ENCODE measurements at places on chromosomes 1 and 21. TPM values are rescaled to one million over a fixed set of nuclear protein-coding genes. Genes with fewer than 3 reads are reported as not detected.

- DNase-seq: no peak
Observed at GRCh38 chr1:37465593-37466517, 8.5 kb upstream of the ZC3H12A start.

DNA sequence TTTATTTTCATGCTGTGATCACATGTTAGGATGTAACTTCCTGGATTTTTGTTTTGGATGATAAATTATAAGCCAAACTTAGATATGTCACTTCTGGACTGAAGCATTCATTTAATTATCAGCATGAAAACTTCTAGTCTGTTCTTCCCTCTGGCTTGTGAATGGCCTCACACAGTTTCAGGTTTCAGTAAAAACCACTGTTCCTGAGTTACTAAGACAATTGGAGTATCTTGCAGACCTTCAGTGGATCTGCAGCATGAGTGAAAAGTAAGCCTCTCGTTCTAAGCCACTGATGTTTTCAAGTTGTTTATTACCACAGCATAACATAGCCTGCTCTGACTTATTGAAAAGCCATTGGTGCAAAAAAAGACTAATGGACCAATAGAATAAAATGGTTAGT, 55.3 kb upstream of the RGS21 start:
- no peak for DNase-seq

DNA sequence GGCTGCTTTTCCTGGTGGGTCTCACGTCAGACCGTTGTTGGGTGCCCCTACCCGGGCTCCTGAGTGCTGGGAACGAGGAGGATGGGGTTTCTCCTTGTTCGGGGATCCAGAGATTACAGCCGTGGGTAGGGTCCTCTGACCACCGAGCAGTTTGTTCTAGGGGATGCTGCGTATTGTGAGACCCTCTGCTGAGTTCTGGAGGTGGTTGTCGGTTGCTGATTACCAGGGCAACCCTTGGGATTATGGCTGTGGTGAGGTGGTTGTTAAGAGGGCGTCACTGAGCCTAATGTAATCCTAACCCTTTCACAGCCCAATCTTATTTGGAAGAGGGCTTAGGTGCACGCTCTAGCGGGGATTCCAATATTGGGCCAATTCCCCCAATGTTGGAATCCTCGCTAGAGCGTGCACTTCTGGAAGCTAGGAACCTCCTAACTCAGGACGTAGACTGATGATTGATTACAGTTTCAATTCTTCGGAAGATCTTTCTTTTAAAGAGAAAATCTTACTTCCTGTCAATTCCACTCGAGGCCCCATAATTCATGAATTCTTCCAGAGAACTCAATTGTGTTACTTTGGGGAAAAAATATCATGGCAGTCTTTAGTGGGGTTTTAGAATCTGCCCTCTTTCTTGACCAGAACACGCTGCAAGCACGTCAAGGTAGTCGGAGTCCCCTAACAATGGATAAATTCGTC, 483 bp downstream of the TCEANC2 start:
- peak; percentile 35 for DNase-seq

GRCh38 chr1:197218857-197219256, 49.2 kb upstream of the CRB1 start:
- no peak for DNase-seq

DNA sequence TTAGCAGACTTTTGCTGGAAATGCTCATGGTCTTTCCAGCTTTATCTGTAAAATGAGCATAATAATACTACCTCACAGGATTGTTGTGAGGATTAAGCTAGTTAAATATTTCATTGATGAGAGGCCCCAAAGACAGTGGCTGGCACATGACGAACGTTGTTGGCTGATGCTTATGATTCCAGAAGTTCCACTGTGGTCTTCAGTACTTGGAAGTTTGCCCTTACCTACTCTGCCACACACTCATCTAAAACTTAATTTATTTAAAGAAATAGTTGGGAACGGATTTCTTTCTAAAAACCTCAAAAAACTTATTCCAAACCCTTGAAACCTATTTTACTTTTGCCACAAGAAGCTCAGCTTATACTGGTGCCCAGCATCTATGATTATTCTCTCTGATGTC, 170.7 kb downstream of the DHRS3 start:
- DNase-seq: peak; percentile 91

Gene GJA9
- total RNA-seq: not detected

DNA sequence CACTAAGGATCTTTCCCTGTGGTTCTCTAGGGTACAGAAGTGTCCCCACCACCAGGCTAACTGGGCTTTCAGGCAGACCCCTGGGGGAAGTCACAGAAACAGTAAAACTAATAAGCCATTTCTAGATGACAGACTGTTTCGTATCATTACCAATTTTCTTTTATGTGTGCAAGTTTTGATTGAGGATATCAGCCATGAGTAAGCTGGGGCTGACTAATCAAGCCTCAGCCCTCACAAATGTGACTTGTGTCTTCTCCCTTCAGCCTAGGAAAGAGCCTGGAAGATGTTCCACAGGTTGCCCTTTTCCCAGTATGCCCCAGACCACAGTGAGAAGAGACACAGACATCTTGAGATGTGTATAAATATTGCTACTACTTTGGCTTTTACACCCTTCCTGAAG, 10.5 kb downstream of the PTGFRN start:
- peak; percentile 24 for DNase-seq

DNA sequence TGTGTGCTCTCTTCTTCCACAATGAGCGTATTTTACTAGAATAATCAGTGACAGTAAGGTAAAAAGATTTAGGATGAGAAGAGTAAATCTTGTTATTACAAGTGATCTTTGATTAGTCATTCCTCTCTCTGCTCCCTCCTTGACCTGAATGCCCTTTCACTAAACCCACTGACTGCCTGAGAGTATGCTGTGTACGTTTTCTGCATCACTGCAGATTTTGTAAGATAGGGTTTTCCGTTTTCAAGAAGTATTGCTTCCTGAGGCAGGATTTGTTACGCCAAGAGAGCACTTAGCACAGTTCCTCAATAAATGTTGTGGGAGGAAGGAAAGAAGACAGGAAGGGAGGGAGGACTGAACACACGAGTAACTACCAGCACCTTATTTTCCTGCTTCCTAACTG, 7.7 kb upstream of the LAMB3 start:
- peak; percentile 83 for DNase-seq

DNA sequence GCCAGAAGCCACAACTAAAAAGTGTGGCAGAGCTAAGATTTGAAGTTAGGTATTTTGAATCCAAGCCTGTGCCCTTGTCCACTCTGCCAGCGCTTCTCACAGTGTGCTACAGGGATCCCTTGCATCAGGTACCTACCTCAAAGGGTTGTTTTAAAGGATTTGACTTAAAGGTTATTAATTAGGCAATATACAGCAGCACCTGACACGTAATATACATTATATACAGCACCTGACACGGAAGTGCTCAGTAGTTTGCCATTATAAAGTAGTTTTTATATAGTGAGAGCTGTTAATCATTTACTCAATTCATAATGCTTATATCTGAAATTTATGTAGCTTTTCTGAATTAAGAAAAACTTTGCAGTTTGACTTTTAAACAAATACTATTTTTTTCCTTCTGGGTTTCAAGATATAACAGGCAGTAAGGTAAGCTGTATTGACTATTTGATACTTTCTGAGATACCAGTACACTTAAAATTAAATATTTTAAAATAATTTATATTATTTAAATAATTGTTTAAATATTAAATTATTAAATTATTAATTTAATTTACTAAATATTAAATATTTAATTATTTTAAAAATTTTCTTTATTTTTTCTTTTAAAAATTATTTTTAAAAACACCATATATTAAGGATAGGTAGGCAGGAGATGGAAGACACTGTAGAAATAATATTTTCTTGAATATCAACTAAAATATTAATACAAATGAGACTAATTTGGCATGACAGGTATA, 33.3 kb downstream of the TSNAX start:
- no peak for DNase-seq

DNA sequence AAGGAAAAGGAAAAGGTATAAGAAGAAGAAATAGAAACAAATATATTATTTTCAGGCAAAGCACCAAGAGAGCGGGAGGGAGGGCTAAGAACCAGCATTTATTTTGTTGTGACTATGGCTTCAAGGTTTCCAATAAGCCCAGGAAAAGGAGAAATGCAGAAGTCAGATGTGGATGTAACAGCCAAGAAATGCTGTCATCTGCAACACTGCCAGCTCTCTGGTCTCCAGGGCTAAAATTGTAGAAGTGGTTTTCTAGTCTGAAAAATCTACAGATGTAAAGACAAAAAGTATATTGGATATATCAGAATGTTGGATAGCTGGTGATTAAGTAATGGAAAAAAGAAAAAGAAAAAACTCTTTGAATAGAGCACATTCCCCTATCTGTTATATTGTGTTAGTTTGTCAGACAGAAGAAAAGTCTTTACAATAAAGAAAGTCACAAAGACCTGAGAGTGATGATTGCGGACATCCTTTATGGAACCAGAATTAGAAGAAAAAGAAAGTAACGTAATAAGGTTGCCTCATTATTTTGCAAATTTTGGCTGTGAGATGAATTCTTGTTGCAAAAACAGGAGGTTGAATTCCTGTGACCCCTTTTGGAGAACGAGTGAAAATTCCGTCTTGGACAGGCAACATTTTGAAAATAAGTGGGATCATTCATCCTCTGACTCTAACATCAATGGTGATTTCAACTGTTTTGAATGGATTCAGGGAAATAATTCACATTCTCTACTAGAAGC, 938.1 kb downstream of the TTLL7 start:
- DNase-seq: no peak

DNA sequence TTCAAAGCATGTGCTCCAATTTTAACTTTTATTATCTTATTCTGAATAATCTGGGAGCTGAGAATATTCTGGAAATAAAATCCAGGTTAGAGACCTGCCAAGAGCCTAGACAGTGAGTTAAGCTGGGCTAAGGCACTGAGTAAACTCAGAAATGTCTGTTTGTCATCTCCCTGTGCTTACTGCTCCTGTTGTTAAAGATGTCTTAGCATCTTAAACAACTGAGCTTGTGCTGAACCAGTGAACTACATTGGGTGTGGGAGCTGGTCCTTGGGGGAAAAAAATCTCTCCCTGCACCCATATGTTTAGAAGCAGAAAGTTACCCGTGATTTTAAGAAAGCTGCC, 25.0 kb upstream of the AHCYL1 start:
- DNase-seq: no peak

DNA sequence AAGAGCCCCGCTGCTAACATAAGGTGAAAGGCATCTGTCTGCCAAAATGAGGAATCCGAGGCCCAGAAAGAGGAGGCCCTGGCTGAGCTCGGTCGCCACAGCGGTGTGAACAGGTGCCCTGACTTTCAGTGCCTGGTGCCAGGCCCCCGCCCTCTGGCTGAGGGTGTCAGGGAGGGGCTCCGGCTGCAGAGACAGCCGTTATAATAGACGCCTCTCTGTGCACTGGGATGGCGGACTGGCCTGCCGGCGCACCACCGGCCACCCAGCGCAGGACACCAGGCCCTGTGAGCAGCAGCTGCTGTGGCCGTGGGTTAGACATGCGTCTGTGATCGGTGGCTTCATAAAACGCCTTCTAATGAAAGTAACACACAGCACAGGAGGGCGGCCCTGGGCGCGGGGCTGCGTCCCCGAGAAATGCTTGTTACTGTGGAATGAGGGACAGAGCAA, 51.4 kb upstream of the ACTRT2 start:
- no peak for DNase-seq

Gene C1orf146
- not detected for total RNA-seq

DNA sequence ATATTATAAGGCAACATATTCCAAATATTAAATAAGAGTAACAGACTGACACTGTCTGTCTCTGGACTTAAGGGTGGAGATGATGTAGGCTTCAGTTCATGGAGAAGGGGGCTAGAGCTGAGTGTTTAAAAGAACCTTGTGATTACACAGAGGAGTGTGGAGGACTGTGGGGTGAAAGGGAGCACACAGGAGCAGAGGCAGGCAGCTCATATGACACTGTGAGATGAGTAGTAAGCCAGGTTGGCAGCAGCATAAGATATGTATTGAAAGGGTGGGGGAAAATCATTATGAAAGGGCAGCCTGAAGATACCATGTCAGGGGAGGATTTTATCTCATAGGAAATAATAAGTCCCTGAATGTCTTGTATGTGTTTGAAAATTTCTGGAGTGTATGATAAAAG, 104.5 kb downstream of the AK5 start:
- no peak for DNase-seq

DNA sequence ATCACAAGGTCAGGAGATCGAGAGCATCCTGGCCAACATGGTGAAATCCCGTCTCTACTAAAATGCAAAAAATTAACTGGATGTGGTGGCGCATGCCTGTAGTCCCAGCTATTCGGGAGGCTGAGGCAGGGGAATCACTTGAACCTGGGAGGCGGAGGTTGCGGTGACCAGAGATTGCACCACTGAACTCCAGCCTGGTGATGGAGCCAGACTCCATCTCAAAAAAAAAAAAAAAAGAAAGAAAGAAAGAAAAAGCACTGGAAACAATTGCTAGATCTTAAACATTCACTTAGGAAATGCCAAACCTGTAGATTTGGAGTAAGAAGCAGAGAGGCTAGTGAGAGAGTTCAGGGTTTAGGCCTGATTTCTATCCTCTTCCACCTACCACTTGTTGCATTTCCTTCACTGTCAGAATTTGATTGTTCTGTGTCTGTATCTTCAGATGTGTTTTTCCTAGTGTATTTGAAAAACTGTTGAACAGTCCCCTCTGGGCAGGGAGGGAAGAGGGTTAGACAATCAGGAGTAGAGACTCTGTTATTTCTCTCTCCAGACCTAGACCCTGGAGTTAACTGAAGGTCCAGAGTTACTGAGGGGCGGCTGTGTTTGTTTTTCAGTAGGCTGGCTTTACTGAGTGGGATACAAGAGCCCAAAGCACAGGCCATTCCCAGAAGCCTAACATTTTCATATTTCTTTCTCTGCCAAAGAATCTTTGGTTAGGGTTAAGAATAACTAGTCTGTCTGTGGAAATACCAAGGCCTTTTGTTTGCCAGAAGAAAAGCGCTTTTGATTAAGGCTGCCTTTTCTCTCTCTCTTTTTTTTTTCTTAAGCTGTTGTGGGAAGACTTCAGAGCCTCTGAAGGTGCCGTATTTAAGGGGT, 31.1 kb upstream of the MACF1 start:
- DNase-seq: no peak

DNA sequence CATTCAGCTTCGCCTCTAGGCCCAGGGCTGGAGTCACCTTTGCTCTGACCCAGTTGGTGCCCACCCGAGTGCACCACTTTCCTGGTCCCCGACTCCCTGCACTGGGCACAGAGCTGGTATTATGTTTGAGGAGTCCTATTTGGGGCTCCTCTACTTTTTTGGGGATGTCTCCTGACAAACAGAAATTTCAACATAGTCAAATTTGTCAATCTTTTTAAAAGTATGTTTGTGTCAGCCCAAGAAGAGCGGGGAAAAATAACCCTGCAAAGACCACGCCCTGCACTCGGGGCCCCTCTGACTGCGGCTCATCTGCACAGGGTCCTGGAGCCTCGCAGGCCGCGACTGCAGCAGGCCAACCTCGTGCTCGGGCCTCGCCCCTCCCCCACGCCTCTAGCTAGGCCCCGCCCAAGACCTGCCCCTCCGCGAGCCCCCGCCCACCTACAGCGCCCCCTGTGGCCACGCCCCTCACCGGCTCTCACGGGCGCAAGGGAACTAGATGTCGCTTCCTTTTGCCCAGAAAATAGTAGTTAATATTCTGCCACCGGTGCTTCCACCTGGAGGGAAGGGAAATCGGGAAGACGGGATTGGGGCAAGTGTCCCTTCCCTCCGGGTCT, 11.4 kb downstream of the FAM229A start:
- DNase-seq: no peak

Gene SMIM12
- total RNA-seq: 36.1 TPM

Gene NPPA
- not detected for total RNA-seq

Gene KDF1
- not detected for total RNA-seq

All from M059J (cell line).